D341Med (cell line): ENCODE measurements at places on chromosomes 6 and 20.

DNA sequence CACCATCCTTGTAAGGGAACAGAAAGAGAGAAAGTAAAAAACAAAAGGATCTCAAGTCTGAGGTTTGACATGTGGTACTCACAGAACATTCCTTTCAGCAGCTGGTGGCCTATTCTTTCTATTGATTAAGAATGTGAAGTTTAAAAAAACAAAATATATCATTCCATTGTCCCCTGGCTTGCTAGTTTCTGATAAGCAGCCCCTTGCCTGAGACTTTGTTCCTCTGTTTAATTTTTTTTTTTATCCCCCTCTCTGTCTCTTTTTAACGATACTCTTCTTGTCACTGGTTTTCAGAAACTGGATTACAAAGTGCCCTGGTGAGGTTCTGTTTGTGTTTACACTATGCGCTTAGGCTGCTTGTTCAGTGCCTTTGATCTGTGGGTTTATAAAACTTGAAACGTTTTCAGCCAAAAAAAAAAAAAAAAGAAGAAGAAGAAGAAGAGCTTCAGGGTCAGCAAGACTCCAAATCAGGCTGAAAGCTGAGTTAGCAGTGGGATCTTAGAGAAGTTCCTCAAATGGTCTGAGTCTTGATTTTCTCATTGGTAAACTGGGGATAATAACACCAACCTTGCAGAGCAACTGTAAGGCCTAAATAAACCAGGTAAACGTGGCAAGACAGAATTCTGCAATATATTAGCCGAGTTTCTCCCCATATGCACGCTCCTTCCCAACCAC is 45.1 kb upstream of the SLC22A23 start:
- no peak for DNase-seq

DNA sequence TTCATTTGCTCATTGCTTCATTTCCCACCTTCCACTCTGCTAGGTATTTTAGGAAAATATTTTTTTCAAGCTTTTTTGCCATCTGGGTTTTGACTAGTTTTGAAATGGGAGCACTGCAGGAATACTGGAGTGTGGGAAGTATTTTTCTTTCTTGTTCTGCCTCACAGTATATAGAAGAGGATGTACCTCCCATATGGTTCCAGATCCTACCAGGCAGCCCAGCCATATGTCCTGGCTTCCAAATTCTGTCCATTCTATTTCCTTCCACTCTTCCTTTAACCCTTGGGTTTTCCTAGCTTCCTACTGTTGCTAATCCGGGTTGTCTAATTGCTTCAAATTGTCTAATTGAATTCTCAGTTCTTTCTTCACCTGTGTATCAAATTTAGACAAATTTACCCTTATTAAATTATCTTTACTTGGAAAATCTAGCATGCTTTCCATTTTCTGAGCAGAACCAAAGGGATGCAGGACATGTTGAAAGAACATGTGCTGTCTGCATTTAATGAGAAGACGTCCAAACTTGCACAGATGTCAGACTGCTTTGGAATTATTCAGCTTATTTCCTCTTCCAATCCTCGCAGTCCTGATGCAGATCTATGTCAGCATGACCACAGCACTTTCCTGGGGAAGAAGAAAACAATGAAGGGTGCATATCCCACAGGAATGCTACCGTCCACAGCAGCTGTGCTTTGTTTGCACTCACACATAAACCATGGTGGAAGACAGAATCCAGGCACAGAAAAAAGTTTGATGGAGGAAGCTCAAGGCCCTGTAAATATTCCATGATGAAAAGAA is 1273.9 kb upstream of the MAP3K7 start:
- DNase-seq: no peak

- no peak for DNase-seq
Measured at GRCh38 chr20:45183084-45183483, 8.4 kb downstream of the PI3 start.

DNA sequence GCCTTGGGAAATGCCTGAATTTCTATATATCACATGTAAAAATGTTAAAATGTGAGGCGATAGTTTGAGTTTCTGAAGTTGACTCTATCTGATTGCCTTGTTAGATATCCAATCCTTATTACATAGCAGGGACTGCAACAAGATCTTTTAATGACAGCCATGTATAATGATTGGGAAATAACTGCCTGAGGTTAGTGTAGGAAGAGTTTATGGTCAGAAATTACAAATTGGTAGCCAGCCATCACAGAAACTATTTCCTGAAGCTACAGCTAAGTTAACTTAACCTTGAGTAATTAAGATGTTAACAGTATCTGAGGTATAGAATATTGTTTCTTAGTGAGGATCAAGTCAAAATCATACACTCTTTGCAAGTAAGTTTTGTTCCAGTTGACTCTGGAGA is 41.0 kb downstream of the AKIRIN2 start:
- DNase-seq: no peak

- no peak for DNase-seq
Measured at GRCh38 chr6:152695372-152696045, 2.2 kb upstream of the MYCT1 start.

DNA sequence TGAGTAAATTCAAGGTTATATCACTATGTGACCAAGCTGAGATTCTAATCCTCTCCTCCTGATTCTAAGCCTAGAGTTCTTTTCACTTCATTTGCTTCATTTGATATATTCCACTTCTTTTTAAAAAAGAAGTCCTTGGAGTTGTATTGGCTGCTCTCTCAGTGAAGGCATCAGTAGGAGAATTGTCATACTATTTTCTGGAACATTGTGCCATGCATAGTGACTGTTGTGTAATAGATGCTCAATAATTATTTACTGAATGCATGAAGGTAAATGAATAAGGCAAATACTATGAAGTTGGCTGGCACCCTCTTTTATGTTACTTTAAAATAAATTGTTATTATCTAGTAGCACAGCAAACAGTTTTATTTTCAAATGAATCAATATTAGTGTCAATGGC is 189.4 kb downstream of the MTFR2 start:
- no peak for DNase-seq

- no peak for DNase-seq
Measured at GRCh38 chr6:14924126-14925024, 321.5 kb upstream of the JARID2 start.

- no peak for DNase-seq
Measured at GRCh38 chr6:168999392-168999791, 254.3 kb downstream of the THBS2 start.

DNA sequence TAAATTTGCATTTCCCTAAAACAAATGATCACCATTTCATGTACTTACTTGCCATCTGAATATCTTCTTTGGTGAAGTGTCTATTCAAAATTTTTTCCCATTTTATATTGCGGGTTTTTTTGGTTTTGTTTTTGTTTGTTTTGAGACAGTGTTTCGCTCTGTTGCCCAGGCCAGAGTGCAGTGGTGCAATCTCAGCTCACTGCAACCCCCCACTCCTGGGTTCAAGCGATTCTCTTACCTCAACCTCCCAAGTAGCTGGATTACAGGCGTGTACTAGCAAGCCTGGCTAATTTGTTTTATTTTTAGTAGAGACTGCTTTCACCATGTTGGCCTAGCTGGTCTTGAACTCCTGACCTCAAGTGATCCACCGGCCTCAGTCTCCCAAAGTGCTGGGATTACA is 9.1 kb upstream of the REPS1 start:
- no peak for DNase-seq

DNA sequence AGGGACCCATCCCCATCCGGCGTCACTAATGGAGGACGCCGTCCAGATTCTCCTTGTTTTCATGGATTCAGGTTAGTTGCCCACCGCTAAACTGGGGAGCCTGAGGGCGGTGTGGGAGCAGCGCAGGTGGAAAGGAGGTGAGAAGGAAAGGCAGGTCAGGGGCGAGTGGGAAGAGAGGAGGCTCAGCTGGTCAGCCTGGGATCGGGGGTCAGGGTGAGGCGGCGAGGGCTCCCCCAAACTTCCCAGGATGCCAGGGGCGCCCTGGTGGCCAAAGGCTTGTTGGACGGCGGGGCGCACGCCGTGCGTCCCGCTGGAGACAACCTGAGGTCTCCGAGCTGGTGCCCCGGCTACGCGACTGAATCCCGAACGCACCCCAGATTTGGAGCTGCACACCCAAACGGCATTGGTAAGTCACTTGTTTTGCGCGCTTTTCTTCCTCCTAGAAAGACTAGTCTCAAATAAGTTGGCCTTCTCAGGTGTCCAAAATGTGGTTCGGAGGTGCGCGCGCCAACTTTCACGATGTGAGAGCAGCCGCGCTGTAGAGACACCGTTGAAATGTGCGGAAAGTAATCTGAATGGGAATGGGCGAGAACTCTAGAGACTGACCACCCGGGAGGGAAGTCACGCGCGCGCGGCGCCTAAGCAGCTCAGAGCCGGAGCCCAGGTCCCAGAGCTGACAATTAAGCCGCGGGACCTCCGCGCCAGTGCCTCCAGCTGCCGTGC is 9.7 kb downstream of the GNAS-AS1 start:
- no peak for DNase-seq

DNA sequence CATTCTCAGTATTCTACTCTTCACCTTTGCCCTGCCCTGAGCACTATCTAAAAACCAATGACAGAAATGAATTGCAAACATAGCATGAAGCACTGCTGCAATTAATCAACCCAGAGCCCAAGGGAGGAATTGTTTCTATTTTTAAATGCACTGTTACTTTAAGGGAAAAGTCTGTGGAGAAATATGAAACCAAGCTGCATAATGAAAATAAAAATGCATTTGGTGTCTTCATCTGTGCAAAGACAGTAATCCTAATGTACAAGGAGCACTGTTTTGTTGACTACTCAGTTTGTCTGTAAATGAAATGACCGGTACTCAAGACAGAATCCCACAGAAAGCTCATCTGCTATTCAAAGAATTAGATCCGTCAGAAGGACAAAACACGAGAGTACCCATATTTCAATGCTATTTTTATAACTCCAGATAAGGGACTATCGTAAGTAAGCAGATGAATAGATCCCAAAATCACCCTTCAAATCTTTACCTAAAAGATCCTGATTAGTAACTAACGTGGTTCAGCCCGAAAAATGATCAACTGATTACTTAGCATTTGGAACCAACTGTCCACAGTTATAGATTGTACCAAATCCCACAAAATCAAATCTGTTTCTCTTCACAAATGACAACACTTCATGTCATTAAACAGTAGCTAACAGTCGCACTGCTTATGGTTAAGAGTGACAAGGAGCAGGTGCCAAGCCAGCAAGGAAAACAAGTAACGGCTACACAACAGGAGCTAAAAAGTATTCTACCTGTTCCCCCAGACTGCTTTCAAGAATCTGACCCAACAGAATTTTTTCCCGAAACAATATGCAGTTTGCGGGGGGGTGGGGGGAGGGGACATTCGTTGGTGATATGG is 2.4 kb downstream of the KIF13A start:
- no peak for DNase-seq

GRCh38 chr20:25250508-25250907 is 2.6 kb downstream of the PYGB start:
- no peak for DNase-seq

DNA sequence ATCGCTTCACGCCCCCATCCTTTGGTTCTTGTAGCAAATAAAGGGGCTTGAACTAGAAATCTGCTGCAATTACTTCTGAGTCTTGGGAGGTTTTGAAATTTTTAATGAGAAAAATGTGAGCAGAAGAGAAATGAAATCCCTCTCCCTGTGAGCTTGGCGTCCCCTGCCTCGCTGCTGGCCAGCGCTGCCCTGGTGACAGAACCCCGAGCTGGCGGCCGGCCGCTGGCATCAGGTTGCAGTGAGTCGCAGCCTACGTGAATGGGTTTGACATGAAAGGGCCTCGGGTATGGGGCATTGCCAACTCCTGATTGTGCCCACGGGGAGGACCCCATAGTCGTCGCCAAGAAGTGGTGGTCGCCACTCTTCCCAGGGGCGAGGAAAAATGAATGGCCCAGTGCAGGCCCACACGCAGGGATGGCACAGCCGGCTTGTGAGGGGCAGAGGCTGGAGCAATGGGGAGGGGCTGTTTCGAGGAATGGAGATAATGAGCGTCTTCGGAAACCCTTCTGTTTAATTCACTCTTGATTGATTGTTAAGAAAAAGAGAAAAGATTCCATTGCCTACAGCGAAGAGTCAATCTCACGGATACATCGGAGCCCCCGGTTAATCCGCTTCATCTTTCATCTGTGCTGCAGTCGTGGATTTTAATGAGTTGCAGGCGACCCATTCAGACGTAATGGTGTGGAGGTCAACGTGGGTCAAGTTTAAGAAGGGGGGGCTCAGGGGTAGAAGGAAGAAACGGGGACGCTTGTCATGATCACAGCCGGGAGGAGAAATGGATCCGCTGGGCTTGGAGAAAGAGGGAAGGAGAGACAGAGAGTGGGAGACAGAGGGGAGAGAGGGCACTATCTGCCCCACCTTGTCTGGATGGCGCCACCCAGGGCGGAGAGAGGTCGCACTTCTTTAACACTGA is 380.1 kb downstream of the THBS2 start:
- DNase-seq: no peak

DNA sequence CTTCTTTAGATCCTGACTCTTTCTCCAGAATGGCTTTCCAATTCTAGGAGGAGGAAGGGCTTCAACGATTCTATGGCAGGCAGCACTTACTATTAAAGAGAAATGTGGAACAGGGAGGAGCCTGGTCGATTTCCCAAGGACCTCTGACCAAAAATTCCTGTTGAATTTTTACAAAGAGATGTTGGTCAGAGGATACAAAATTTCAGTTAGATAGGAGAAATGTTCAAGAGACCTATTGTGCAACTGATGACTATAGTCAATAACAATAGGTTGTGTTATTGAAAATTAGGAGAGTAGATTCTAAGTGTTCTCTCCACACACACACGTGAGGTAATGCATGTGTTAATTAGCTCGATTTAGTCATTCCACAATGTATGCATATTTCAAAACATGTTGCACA is 130.1 kb upstream of the TNFAIP3 start:
- no peak for DNase-seq

DNA sequence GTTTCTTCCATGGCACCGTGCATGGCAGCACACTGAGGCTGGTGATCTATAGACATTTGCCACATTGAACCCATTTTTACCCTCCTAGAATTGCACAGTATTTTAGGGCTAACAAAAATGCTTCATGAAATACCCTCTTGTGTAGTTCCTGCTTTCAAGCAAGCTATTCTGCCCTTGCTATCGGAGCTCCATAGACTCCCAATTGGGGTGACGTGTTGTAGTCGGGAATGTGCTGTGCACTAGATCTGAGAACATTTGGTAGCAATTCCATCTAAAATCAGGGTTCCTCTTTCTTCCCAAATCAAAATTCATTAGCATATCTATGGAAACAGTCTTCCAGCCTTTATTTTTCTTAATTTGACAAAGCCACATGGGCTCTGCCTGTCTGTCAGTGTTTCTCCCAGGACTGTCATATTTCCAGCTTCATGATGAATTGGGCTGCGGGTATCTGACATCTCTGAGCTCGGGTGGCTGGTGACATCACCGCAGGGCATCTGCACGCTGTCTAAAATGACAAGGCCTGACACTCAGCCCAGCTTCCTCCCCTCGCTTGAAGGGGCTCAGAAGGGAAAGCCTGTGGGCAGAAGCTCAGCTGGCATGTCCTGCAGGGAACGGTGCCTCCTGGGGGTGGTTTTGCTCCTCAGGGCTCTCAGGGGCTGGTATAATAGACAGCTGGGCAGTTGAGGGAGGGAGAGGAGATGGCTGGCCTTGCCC is 406.4 kb downstream of the QKI start:
- no peak for DNase-seq

- peak; percentile 46 for DNase-seq
Measured at GRCh38 chr6:33147807-33148666, 44.2 kb downstream of the COL11A2 start.

- no peak for DNase-seq
Measured at GRCh38 chr6:107786179-107786578, 37.9 kb downstream of the SCML4 start.

GRCh38 chr6:168583821-168584220 is 142.8 kb downstream of the SMOC2 start:
- no peak for DNase-seq

GRCh38 chr6:164345327-164345726 is 930.8 kb downstream of the QKI start:
- DNase-seq: no peak
